ENCODE measurements at places on chromosomes 3 and 15.

- no peak for DNase-seq
Measured at GRCh38 chr3:46946416-46946815, 30.1 kb downstream of the CCDC12 start.

GRCh38 chr3:180188512-180189309, 152.0 kb upstream of the PEX5L start:
- no peak for DNase-seq

- no peak for DNase-seq
Measured at GRCh38 chr3:167287308-167287707, 92.8 kb downstream of the ZBBX start.

DNA sequence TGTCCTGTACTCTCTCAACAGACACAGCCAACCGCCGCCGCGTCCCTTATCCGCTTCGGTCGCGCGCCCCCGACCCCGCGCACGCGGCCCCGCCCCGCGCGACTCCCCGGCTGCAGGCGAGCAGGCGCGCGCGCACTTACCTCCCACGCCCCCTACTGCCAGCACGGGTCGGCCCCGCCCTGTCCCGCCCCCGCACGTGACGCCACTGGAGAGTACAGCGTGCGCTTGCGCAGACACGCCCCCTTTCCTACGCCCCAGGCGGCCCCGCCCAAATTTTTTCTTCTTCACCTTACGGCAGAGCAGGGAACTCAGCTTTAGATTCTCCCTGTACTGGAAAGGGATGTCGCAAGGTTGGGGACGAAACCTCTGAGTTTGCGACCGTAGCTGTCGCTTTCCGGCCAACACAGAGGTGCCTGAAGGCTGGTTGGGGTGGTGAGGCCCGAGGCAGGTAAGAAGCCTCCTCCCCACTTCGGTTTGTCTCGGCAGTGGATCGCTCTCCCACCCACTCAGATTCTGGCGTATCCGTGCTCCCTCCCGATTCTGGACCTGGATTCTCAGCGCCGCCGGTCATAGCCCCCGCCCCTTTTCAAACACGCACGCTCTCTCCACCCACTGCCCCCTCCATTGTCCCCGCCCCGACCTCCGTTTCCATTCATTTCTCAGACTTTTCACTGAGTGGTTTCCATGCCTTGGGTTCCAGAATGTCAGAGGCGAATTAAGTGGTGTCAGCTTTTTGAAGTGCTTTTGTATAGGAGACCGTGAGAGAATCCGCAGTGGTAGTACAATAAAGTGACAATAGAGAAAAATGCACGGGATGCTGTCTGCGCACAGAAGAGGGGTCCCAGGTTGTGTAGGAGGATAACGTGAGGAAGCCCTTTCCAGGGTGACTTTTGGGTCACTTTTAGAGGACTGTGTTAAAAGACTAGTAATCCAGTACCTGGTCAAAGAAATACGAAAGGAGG, at the start of the genes MYO9A and SENP8:
Gene MYO9A, minus strand, starts transcription at position 134 of the 962 bp plus-strand sequence. CDS start 71,587 bp downstream, outside the sequence.
Gene SENP8, plus strand, starts transcription at position 387 of the 962 bp plus-strand sequence. CDS start 21,221 bp downstream, outside the sequence.
- peak; percentile 97 for DNase-seq

GRCh38 chr3:142857056-142857455, 31.8 kb downstream of the PCOLCE2 start:
- peak; percentile 64 for DNase-seq

DNA sequence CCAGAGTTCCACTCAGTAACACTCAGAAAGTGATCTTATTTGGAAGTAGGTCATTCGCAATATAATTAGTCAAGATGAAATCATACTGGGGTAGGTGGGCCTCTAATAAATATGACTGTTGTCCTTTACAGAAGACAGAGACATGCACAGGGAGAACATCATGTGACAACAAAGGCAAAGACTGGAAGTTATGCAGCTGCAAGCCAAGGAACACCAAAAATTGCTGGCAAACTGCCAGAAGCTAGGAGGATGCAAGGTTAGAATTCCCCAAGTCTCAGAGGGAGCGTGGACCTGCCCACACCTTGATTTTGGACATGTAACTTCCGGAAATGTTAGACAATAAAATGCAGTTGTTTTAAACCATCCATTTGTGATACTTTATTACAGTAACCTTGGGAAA, 471.5 kb upstream of the AGTR1 start:
- DNase-seq = no peak

GRCh38 chr3:9452417-9452816, 55.0 kb downstream of the SETD5 start:
- no peak for DNase-seq

GRCh38 chr3:45978006-45978761, 17.4 kb downstream of the FYCO1 start:
- no peak for DNase-seq

DNA sequence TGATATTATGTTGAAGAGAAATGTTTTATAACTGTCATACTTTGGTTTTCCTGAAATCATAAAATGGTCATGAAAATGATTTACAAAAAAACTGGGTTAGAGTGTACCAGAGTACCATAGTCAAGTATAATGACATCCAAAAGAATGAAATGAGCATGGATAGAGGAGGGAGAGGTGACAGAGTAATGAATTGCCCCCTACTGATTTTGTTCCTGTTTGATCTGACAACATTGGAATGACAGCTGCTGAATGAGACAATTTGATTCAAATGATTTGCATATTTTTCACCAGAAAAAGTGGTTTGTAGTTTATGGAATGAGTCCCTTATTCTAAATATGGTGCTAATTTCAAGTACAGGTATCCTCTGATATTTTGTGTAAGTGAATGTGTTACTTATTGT, 271.7 kb downstream of the CNTN4 start:
- no peak for DNase-seq

DNA sequence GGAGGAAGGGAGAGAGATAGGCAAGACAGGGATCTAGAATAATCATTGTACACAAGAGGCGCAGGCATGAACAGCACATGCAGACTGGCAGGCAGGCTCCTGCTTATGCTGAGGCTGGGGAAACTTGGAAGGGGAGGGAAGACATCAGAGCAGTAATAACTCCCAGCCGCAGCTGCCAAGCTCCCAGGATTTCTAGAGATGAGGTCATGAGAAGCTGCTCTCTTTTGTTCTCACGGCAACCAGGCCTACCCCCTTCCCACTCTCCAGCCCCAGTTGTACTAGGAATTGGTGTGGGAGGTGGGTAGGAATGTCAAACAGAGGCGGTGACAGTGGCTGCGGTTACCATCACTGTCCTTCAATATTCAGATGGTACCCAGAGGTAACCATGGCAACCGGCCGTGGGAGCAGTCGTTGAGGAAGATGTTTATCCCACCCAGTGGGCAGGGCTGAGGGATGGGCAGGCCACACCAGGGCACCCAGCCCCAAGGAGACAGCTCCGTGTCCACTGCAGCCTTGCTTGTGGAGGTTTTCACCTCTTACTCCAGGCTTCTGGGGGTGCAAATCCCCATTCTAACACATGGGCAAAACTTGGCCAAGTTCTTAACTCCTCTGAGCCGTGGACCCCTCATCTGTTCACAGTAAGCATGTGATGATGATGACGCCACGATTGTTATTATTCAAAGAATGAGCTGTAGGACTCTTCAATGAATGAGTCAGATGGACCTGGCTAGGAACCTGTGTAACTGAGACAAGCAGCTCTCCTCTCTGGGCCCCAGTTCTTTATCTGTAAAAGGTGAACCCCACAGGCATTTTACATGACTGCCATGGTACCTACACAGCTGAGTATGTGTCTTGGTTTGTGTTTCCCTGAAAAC, 360.8 kb upstream of the PROK2 start:
- DNase-seq = no peak

GRCh38 chr15:32739522-32740063, 21.8 kb downstream of the GREM1 start:
- no peak for DNase-seq

DNA sequence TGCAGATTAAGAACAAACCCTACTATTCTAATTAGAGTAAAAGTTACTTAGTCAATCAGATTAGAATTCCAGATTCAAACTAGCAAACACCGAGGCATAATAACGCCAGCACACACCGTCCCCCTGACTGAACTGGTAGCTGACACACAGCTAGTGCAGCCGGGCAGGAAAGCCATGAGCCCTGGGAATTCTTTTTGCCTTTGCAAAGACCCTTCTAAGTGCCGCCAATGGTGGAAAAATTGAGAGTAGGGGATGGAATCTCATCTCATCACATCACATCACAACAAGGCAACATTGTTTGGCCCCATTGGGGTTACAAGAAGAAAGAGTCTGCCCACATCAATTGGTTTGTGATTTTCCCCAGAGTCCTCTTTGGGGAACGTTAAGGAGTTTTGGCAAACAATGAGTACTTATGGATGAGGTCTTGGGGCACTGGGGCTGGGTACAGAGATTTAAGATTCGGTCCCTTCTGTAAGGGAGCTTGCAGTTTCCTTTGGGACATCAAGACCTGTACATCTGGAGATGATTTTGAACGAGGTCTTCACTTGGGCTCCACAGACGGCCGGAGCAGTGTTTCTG, 120.4 kb upstream of the MEF2A start:
- no peak for DNase-seq

GRCh38 chr15:58311556-58311955, 120.2 kb upstream of the LIPC start:
- DNase-seq = no peak

GRCh38 chr3:152296971-152297370, 28.2 kb downstream of the MBNL1 start:
- DNase-seq = no peak

GRCh38 chr15:96268442-96269204, 61.9 kb upstream of the NR2F2 start:
- peak; percentile 68 for DNase-seq

- no peak for DNase-seq
Measured at GRCh38 chr15:68227643-68228142, 1.8 kb downstream of the CLN6 start.

Measured in Caki2 (cell line).